ENCODE measurements at places on chromosomes 7 and 10.

DNA sequence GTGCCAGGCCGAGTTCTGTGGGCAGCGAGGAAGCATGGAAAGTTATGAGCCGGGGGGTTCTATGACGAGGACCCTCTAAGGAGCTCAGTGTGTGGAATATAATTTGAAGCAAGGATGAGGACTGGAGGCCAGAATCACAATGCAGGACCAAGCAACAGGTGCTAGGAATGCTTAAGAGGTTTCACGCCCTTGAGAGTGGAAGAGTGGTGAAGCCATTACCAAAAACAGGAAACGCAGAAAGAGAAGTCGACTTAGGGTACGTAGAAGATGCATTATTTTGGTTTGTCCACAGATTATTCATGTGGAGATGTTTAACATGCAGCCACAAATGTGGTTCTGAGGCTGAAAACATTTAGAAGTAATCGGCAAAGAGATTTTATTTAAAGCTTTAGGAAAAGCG is 78.7 kb downstream of the PIP4K2A start:
- no peak for DNase-seq

DNA sequence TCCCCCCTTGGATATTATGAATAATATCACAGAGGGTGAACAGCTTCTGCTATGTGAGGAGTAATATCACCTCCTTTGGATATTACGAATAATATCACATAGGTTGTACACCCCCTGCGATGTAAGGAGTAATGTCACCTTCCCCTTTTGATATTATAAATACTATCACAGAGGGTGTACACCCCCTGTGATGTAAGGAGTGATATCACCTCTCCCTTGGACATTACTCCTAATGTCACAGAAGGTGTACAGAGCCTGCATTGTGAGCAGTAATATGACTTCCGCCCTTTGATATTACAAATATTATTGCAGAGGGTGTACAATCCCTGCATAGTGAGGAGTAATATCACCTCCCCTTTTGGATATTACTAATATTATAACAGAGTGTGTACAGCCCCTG is 9.2 kb upstream of the TMEM225B start:
- DNase-seq = no peak

DNA sequence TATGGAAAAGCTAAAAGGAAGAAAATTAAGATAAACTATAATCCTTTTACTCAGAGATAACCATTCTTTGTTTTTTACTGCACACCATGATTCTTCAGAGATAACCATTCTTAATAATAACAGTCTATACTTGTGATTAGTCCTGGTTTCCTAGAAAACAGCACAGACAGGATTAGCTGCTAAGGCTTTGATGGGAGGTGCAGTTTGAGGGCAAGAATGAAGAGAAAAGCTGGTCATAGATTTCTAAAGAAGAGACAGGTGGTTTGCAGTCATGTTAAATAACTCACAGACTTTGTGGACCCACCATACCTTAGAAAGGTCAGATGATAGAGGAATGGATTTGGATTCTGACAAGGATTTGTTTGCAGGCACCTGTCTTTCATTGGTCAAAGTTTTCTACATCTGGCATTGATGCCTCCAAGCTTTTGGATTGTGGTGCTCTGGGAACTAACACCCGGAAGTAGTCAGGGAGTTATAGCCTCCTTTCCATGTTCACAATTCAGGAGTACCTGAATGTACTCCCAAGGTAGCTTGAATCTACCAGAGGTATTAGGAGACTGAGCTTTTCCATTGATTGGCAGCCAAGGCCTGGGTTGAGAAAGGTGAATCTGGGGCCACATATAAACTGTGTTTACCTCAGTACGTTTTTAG is 3.7 kb downstream of the SMC3 start:
- no peak for DNase-seq

DNA sequence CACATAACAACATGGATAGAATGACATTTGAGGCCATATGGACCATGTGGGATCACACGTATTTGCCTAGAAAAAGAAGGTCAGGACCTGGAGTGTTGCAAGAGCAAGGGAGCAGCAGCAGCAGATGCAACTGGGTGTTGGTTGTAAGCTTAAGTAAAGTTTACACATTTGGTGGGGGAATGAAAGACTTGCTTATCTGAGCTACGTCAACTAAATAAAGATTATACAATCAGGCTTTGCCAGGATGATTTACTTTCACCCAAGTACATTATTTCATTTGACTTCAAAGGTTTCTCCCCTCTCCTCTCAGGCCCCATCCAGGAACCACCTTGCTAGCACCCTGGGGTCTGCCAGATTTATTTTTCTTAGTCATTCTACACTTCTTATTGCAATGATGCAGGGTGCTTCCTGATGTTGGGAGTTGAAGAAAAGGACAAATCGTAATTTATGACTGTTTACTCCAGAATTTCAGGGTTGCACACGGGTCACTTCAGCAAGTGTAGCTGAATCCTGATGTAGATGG is 591.9 kb upstream of the IGFBP3 start:
- DNase-seq = no peak

- no peak for DNase-seq
Measured at GRCh38 chr7:2499719-2500430, 19.7 kb upstream of the LFNG start.

GRCh38 chr7:112023282-112023681 is 182.9 kb downstream of the DOCK4 start:
- no peak for DNase-seq

GRCh38 chr7:33640741-33641140 is 264.6 kb upstream of the BMPER start:
- DNase-seq = no peak

GRCh38 chr7:95925971-95926370 is 153.6 kb downstream of the DYNC1I1 start:
- no peak for DNase-seq

DNA sequence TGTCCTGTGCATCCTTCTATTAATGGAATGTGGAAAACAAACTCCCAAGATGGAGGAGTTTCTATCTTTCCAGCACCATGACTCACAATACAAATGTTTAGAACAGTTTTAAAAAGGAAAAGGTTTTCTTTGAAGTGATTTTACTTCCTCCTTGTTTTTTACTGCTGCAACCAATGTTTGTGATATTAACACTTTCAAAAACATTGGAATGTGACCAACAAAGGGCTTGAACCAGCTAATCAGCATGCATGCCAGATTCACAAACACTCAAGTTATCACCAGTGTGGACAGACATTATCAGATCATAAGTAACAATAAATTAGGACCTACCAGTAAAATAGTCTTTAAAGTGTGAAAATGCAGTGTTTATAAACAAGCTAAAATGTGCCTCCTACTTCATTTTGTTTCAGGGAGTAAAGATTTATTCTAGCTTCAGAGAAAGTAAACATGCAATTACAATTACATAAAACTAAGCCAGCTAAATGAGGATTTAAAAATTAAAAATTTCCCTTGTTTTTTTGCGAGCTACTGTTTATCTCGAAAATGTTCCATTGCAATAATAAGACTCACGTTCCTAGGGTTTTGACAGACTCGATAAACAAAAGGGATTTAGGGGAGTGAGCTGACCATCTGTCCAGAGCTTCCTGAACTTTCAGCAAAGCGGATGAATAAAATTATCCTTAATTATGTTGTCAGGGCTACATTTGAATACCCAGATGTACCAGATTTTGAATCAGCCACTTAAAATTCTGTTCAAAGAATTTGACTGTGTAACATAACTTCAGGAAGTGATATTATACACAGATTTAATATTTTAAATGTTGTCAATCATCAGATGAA is 29.8 kb downstream of the CPVL start:
- DNase-seq = no peak

DNA sequence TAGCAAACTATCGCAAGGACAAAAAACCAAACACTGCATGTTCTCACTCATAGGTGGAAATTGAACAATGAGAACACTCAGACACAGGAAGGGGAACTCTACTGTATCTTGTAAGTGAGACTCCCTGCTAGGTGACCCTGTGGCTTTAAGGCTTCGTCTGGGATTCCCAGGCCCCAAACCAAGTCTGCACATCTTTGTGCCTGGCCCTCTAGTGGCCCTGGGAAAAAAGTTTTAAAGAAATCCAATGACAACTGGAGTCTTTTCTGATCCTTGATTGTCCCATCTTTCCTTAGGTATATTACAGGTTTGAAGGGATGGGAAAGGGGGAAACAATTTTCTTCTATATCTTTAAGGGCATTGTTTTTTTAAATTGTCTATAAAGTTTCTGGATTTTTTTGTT is 10.6 kb upstream of the LIPM start:
- DNase-seq = no peak

DNA sequence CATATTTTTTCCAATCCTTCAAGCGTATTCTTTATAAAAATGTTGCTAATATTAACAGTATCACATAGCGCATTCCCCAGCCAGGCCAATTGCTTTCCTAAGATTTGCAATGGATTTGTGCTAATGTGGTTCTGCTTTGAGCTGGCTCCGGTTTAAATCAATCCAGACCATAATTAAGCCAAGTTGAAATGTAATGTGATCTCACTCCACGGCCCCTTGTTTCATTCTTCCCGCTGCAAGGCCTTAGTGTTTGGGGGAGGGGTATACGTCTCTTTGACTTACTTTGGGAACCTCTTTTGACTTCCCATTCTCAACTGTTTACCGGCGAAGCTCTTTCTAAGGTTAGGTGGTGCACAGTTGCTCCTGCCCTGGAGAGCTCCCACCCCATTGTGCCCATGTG is 86.4 kb downstream of the PRPF18 start:
- DNase-seq = no peak

DNA sequence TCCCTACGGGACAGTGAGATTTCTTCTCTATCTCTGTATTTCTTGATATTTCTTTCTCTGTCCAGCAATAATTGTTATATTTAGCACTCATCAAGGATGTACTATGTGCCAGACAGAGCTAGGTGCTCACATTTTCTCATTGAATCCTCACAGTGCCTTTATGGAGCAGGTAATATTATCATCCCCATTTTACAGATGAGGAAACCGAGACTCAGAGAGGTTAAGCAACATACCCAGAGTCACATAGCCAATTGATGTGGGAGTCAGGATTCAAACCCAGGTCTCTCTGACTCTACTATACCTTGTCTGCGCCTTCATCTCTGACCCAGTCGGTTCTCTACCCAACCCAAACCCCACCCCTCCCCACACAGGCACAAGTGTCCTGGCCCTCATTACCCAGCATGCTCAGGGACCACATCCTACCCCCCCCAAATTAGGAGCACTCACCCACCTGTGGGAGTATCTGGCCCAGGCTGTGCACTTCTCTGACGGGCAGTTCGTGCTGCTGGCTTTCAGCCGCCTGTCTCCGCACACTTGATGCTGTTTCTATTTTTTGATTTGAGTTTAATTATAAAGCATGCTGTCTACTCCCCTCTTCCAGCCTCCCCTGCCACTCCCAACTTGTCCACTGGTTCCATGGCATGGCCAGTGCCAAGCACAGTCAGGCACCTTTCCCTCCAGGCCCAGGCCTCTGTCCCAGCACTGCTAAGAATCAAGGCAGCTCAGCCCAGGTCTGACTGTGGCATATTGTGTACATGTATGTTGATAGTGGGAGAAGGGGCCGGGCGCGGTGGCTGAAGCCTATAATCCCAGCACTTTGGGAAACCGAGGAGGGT is 9.8 kb upstream of the SAMD8 start:
- no peak for DNase-seq

- DNase-seq = no peak
Measured at GRCh38 chr10:114956466-114956865, 18.5 kb downstream of the TRUB1 start.

DNA sequence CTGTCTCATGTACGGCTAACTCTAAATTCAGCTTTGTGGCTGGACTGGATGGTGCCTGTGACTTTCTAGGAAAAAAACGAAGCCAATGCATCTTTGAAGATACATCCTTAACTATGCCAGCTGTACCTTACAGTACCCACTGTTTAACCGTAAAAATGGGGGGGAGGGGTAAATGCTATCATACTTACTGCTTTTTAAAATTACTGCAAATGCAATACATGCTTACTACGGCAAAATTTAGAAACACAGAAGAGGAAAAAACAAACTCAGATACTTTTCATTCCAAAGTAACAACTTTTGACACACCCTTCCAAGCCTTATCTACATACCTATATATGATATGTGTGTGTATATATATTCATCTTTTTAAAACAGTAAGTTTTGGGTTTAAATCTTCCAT is 20.4 kb upstream of the GLCCI1 start:
- no peak for DNase-seq

DNA sequence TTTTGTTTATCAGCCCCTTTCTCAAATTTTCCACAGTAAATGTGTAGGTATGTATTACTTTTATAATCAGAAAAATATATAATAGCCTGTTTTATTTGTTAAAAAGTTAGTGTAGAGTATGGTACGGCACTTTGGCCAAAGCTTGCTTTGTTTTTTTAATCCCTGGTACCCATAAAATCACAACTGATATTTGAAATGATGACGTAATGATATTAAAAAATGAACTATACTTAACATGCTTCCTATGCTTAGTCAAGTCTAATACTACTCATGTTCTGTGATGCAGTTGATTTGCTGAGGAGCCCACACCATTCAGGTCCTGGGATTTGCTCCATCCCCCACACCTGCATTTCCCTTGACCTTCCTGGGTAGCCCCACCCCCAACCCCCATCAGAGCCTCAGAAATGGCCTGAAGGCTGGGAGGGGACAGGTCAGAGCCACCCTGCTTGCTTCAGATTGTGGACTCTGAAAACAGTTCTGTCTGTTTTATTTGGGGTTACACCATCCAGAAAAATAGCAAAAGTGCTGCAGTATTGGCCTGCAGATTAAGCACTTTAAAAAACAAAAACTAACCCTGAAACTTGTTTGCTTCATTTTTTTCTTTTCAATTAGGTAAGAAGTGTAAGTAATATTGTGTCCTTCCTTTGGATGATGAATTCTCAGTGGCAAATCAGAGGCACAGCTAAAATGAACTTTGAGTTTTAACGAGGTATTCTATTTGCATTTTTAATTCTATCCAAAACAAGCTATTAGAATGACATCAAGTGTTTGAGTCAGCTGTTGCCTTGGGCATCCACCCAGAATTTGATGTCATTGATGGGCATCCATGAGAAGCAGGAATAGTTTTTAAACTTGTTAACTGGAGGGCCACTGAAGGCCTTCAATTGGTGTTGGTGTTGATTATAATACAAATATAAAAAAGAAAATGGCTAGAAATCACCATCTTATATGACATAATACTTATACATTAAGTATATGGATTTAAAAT is 23.3 kb downstream of the PLCE1 start:
- DNase-seq = no peak

DNA sequence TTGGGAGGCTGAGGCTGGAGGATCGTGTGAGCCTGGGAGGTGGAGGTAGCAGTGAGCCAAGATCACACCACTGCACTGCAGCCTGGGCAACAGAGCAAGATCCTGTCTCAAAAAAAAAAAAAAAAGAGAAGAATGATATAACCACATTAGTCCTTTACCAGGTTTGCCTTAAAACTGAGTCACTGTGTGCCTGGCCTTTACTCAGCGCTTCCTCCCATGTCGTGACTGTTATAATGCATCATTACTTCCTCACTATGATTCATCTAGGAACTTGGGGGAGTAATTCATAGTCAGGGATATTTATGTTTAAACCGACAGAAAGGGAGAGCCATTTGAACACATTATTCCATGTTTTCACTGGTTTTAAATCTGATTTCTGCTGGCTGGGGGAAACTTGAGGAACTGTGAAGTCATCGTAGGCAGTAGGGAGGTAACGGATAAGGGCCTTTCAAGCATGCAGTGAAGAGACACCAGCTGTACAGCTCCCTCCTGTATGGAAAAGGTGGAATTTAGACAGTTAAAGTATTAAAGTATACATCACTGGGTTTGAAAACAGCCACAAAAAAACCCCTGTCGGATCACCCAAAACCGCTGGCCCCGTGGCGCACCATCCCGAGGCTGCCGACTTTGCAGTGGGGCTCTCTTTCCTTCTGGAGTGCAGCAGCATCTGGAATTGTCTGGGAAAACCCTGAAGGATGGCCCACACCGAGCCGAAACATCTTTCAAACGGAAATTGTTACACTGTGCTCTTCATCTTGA is 119.8 kb downstream of the NKX6-2 start:
- no peak for DNase-seq

- DNase-seq = no peak
Measured at GRCh38 chr7:87934699-87935383, 790 bp downstream of the ADAM22 start.

Data from CD4-positive, alpha-beta T cell treated with Interleukin-6 at 100 ng/mL for 8 hours (primary cell).